ENCODE measurements at places on chromosomes 4 and X.

- DNase-seq = no peak
Observed at GRCh38 chr4:165011403-165011802, 20.4 kb upstream of the TRIM60 start.

DNA sequence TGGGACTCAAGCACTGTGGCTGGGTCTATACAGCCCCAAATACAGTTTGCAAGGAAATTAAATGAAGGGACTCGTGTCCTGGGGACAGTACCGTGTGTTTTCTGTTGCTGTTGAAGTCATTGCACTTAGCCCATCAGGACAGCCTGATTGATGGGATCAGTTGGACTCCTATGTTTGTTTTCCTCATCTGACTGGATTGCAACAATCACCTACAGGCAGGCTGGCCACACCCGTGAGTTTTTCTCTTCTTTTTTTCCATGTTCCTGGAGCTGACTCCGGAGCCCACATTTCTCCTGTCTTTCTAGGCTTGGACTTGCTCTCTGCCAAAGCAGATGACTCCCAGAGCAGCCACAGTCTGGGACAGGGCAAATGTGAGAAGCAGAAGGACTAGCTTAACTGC is 38.1 kb downstream of the RTL9 start:
- no peak for DNase-seq

- DNase-seq = no peak
Observed at GRCh38 chr4:18435781-18436180, 414.2 kb upstream of the LCORL start.

DNA sequence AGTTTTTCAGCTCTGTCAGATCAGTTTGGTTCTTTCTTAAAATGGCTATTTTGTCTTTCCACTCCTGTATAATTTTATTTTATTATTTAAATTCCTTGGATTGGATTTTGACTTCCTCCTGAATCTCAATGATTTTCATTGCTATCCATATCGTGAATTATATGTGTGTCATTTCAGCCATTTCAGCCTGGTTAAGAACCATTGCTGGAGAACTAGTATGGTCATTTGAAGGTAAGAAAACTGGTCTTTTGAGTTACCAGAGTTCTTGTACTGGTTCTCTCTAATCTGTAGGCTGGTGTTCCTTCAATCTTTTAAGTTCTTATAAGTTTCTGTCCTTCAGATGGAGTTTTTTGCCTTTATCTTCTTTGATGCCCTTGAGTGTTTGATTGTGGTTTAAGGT is 815.5 kb downstream of the KLHL13 start:
- no peak for DNase-seq

GRCh38 chr4:112234952-112235609 is 3.5 kb downstream of the AP1AR start:
- peak; percentile 72 for DNase-seq

GRCh38 chr4:41865981-41866798 is 69.0 kb upstream of the TMEM33 start:
- DNase-seq = no peak

DNA sequence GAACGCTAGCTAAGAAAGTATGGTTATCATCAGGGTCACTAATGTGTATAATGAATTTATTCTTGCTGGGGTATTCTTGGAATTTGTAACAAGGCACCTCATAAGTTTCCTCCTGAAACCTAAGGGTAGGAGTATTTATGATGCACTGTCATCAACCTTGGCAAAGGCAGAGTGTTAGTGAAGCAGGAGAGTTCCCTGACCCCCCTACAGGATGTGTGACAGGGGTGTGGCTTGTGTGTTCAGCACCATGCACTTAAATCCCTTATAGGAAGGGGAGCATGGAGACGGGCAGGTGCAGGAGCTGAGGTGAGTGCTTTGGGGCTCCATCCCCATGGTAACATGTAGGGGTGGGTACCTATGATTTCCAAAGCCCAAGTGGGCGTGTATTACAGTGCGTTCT is 237.7 kb downstream of the GALNTL6 start:
- no peak for DNase-seq

DNA sequence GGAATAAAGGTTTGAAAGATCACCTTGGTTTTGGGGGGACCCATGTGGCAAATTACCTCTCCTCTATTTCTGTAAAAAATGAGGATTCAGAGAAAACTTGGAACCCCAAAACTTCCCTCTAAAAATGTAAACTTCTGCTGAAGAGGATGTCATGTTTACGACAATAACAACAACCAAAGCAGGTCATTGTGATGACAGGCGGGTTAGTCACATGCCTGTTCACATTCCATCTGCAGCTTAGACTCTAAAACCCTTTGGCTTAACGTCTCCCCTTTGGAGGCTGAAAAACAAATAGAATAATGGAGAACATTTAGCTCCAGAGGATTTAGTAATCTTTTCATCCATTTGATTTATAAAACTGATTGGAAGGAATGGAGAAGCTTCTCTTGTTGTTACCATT is 75.0 kb upstream of the FAM9C start:
- no peak for DNase-seq

GRCh38 chr4:113828702-113829101 is 67.2 kb upstream of the CAMK2D start:
- DNase-seq = no peak

GRCh38 chr4:147860960-147861359 is 129.1 kb downstream of the ARHGAP10 start:
- no peak for DNase-seq

DNA sequence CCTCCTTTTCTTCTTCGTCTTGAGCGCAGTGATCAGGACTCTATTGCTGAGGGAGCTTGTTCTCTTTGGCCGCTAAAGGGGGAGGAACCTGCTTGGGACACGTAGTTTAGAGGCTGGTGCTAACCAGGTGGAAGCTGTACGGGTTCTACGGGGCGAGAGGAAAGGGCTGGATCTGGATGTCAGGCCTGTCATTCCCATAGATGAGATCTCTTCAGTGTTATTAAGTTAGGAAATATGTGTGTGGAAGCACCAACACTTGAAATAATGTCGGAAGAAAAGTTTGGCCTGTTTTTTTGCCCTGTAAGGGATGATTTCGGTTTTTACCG is 643 bp downstream of the SRP72 start:
- no peak for DNase-seq

DNA sequence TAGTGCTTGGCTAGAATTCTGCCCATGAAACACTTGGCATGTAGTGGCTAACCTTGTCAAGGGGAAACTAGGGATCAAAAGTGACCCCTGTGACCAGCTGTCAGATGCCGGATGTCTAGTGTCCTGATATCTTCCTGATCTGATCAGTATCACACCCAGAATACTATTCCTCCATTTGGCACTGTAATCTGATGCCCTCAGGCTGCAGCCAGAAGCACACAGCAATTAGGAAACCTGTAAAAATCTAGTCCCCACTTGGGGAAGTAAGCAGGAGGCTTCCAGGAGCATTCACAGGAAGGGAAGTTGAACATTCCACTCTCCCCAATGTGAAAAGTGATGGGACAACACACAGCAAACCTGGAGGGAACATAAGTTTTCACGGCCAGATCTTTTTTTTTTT is 125.1 kb downstream of the HS6ST2 start:
- no peak for DNase-seq

DNA sequence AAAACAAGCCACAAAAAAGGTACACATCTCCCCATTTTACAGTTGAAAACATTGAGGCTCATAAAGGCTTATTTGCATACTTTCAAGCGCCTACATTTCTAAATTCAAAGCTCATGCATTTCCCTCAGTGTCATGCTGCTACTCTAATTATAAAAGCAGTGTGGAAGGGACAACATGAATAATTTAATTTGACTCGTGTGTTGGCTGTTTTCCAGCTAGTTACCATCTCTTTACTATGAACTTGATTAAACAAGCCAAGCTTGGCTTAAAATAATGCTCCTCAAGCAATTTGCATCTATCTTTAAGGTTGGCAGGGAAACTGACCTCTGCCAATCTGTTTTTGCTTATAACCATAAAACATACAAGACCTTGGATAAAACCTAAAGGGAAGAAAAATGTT is 252.5 kb upstream of the NEIL3 start:
- no peak for DNase-seq

- no peak for DNase-seq
Observed at GRCh38 chr4:8247047-8247930, 22.3 kb upstream of the HTRA3 start.

GRCh38 chr4:145423017-145423708 is 58.5 kb upstream of the SMAD1 start:
- no peak for DNase-seq
